GM12865 (cell line): ENCODE measurements at places on chromosomes 1 and 21.

DNA sequence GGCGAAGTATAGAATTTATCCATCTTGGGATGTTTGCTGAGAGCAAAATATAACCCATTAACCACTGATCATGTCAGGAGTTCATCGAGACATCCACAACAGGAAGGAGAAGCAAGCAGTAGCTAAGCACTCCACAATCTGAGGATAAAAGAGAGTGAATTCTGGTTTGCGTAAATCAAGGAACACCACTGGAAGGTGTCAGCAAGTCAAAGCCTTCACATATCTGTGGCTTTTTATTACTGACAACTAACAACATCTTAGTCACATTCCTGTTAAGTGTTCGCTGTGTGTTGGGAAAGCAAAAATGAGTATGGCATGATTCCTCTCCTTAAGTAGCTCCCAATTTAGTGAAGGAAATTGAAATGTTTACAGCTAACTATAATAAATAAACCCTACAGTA, 44.5 kb upstream of the DARS2 start:
- DNase-seq, result no peak

DNA sequence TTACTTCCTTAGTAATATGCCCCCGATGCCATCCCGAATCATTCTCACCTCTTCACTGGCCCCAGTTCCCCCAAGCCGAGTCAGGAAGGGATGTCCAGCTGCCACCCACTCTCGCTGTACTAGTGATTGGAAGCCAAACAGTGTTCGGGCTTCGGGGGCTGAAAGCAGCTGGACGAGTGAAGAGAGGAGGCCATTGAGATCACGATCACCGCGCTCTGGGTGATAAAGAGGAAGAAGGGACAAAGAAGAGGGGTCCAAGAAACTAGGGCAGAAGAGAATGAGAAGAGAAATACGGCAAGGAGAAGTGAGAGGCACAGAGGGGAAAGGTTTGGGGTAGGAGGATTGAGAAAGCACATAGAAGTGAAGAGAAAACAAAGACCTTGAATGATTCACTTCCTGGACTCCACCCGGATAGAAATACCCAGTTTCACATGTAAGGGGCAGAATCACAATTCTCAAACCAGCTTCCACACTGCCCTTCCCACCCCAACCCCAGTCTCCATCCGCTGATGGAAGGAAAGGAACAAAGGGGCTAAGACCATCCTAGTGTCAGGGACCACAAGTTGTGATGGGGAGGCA, 3.7 kb upstream of the SF3B4 start:
- no peak for DNase-seq

DNA sequence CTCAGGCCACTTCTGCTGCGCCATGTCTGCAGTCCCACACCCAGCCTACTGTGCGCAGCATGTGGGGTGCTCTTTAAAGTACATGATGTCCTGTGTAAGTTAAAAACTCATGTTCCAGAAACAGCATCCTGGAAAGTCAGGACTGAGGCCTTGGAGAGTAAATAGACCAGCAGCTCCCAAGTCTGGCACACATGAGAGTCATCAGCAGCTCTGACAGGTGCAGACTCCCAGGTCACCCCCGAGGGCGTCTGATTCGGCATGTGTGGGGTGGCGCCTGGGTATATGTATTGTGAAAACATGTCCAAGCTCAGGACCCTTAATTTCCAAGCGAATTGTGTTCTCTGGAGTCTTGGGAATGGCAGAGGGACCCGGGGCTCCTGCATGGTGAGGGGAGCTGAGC, 120.1 kb upstream of the RUNX3 start:
- DNase-seq, result no peak

DNA sequence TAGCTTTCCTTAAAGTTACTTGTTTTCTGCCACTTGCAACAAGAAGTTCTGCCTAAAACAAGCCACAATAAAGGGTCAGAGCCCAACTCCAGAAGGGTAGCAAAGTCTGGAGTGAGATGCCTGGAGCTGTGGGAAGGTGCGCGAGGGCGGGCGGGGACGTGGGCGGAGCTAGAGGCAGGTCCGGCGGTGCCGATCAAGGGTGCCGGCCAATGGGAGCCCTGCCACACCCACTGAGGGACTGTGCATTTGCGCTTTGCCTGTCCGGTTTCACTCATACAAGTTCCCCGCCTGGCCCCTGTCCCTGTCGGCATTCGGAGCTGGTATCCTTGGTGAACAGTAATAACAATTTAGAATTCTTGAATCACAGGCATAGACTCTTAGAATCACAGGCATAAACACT, 732.4 kb downstream of the MATN1 start:
- no peak for DNase-seq

DNA sequence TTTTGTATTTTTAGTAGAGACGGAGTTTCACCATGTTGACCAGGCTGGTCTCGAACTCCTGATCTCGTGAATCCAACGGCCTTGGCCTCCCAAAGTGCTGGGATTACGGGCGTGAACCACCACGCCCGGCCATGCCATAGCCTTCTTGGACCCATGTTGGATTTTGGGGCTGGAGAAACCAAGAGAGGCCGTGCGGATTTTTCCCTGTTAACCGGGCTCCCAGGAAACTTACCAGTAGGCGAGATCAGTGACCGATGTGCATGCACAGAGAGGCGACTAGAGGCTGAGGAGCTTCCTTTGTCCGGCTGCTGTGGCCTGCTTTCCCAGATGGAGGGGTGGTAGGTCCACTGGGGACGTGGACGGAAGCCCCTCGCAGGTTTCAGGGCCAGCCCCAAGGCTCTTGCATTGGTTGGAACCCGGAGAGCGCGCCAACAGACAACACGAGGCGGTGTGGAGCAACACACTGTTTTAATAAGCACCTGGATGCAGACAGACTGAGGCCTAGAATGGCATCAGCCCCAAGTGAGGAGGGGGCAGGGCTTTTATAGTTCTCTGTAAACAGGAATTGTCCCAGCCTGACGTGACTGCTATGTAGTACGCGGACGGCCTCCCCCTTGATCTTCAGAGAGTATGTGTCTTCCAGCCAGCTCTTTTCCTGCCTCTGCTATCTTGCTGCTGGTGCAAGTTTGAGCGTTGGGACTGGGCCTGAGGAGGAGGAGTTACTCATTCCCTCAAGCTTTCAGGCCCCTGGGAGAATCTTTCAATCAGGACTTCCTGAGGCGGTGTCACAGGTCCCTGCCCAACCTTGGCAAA, at the start of gene ERVH48-1:
ERVH48-1 (minus strand) TSS at position 517 of the 813 bp plus-strand sequence. CDS start 6,624 bp downstream, outside the sequence.
- no peak for DNase-seq

DNA sequence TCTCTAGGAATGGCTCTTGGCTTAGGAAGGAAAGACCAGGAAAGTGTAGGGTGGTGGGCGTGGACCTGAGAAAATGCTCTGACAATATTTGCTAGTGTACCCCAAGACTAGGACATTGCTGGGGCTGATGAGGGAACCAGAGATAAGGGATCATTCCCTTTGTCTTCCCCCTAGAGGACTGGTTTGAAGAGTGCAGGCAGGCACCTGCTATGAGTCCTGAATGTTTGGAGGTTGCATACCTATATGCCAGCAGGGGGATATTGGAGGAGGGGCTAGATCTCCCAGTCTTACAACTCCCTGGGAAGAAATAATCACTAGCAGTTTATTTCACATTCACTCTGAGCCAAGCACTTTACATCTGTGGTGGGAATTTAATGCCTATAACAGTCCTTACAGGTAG, 6.0 kb upstream of the BCL10 start:
- no peak for DNase-seq

GRCh38 chr1:48906729-48907128, 130.0 kb upstream of the BEND5 start:
- DNase-seq, result no peak

DNA sequence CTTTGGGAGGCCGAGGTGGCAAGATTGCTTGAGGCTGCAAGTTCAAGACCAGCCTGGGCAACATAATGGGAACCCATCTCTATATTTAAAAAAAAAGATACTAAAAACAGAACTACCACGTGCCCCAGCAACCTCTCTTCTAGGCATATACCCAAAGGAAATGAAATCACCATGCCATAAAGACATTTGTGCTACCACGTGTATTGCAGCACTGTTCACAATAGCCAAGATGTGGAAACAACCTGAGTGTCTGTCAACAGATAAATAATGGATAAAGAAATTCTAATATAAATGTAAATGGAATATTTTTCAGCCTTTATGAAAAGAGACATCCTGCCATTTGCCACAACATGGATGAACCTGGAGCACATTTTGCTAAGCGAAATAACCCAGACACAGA, 128.6 kb downstream of the PCNX2 start:
- no peak for DNase-seq

- DNase-seq, result no peak
These were observed 908.2 kb upstream of the ADGRL2 start for GRCh38 chr1:80892539-80892938.

DNA sequence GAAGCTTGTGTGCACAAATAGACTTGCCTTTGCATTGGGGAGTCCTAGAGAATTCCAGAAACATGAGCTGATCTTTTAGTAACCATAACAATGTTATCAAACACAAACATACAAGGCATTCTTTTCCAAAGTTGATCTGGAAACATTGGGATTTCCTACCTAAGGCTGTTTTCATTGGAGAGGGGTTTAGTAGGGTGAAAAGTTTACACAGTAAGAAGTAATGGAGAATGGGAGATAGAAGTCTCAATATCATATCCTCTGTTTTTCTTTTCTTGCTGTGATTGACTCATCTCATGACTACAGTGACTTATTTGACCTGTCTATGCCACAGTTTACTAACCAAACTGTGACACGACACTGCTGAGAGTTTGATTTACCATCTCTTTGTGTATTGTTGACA, 65.6 kb upstream of the PLA2G4A start:
- DNase-seq, result peak; percentile 55

- peak; percentile 35 for DNase-seq
These were observed 19.9 kb upstream of the LDLRAP1 start for GRCh38 chr1:25523542-25523941.

DNA sequence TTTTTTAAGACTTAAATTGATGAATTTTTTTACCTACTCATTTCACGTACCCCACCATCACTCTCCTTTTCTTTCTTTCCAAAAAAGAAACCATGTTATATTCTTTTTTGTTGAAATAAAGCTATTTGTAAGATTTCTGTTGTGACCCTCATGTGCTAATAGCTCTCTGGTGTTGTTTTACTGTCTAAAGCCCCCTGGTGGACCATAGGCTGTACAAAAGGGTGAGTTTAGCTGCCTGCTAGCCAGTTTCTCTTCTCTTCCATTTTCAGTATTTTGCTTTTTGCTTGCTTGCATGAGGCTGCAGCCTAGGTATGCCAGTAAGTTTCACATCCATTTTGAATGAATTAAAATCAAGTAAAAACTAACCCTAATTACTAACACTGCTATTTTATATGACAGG, 15.6 kb upstream of the VAMP3 start:
- peak; percentile 42 for DNase-seq

GRCh38 chr1:30929135-30929889, 20.8 kb upstream of the SDC3 start:
- DNase-seq, result peak; percentile 52

DNA sequence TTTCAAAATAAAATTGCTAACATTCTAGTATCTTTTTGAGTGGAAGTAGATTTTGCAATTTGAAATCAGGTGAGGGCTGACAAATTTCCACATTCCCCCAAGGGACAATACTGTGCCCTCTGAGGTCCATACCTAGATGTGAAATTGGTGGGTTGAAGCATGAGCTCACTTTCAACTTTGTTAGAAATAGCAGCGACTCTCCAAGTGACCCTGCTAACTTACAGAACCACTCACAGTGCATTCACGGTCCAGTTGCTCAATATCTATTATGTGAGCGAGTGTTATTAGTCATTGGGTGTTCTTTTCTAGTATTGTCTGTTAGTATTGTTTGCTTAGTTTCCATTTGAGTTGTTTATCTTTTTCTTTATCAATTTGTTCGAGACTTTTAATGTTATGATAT, 53.6 kb upstream of the ASB17 start:
- peak; percentile 94 for DNase-seq

GRCh38 chr1:197783510-197783948, 8.2 kb upstream of the DENND1B start:
- no peak for DNase-seq

DNA sequence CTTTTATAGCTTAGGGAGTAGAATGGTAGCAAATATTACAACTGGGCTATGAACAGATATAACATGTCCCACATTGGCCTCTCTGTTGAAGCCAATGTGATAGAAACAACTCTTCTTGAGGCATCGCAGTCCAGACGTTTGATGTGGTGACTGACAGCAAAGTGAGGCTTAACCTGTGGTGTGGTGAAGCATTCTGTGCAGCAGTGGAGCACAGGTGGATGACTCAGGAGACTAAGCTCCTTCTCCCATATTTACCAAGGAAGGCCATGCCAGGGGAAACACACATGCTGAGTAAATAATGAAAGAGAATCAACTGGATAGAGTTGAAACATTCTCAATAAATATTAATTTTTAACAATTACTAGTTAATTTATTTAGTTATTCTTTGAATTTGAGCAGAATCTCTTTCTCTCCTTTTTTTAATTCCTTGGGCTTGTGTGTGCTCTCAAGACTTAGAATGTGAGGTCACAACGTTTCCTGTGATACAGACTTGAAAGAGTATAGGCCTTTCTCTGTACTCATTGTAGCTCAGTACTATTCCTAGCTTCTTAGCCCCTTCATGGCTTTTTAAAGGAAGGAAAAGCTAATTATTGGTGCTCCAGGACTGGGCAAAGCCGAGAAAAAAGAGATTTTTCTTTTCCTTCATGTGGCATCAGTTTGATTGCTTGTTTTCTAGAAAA, 17.6 kb downstream of the CRB1 start:
- no peak for DNase-seq

DNA sequence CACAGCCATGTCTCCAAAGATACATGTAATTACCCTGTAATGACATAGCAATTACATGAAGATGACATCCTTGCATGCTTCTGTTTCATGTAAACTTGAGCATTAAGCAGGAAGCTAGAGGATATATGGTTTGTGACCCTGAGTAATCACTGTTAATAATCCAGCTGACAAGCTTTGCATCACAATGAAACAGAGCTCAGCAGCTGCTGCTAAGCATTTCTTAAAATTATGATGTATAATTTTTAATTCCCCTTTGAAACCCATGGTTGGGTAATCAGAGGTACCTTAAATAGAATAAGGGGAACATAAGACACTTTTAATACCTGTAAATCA, 293.5 kb downstream of the NTNG1 start:
- DNase-seq, result no peak

DNA sequence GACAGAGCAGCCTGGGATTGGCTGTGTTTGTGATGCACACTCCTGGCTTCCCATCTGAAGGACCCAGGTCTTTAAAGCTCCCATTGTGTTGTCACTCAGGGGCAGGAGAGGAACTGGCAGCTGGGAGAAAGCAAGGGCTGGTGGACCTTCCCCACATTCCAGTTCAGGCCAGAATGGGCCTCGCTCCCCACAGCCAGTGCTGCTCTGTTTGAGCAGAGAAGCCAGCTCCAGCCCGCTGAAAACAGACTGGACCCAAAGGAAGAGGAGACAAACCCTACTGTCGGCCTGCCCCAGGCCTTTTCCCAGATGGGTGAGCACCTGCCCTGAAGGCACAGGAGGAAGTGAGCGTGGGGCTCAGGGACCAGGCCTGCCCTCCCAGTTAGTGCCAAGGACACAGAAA, 499.4 kb downstream of the NPHP4 start:
- DNase-seq, result no peak

- DNase-seq, result peak; percentile 35
These were observed 2.3 kb downstream of the SLC2A5 start for GRCh38 chr1:9066945-9067807.
